Adrenal gland (tissue), 19 donors: ENCODE measurements at places on chromosomes 13 and 19. TPM values are rescaled to one million over a fixed set of nuclear protein-coding genes. Genes with fewer than 3 reads are reported as not detected.

DNA sequence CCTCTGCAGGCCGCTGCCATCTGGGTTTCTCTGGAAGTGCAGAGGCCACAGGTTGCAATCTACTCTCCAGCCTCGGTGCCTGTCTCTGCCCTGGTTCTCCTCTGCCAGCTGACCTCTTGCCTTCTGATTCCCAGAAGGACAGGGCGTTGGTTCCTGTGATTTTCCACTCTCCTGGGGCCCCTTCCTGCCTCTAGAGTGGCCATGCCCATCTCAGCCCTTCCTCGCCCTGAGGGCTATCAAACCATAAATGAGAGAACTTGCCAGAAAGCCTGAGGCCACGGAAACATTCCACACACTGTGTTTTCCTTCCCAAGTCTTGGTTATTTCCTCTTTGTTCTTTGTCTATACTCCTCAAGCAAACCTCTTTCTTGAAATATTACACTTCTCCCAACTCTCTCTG, 146.2 kb downstream of the SHISA2 start:
- no peaks in the 10 kb centered on the region for H3K27me3 ChIP-seq
- no peak overlapping the region for H3K27ac ChIP-seq
- no peaks in the 10 kb centered on the region for H3K4me1 ChIP-seq

DNA sequence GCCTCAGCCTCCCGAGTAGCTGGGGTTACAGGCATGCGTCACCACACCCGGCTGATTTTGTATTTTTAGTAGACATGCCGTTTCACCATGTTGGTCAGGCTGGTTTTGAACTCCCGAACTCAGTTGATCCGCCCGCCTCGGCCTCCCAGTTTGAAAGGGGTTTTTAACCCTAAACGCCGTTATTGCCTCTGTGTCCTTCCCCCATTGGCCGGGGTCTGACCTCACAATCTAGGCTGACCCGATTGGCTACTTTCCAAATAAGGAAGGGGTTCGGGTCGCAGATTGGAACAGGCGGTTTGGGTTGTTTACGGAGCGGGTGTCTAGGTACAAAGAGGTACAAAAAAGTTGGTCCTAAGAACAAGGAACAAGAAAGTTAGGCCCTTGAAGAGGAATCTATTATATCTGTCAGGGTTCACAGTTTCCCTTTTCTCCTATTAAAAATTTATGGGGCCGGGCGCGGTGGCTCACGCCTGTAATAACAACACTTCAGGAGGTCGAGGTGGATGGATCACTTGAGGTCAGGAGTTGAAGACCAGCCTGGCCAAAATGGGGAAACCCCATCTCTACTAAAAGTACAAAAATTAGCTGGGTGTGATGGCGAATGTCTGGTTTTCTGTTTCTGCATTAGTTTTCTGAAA, 1.0 kb downstream of the ZNF253 start:
- H3K27me3 ChIP-seq = no peaks in the 10 kb centered on the region
- DNase-seq = peak; percentile 17
- peaks cover 28% of the 10 kb centered on the region for H3K4me1 ChIP-seq
- no peaks in the 10 kb centered on the region for H3K36me3 ChIP-seq
- H3K4me3 ChIP-seq = peak overlapping the region; percentile 80
- peak overlapping the region; percentile 89 for H3K27ac ChIP-seq

GRCh38 chr19:45171211-45171623, 6.8 kb downstream of the TRAPPC6A start:
- DNase-seq = no peak
- no peaks in the 10 kb centered on the region for H3K27me3 ChIP-seq
- no peaks in the 10 kb centered on the region for H3K4me1 ChIP-seq
- H3K36me3 ChIP-seq = no peaks in the 10 kb centered on the region
- H3K27ac ChIP-seq = no peak overlapping the region
- H3K4me3 ChIP-seq = no peak overlapping the region

- H3K27ac ChIP-seq = no peak overlapping the region
- H3K27me3 ChIP-seq = peaks cover 23% of the 10 kb centered on the region
- no peak for DNase-seq
- no peaks in the 10 kb centered on the region for H3K36me3 ChIP-seq
- H3K4me3 ChIP-seq = no peak overlapping the region
- no peaks in the 10 kb centered on the region for H3K4me1 ChIP-seq
Measured at GRCh38 chr19:5451494-5451893, 3.7 kb upstream of the ZNRF4 start.

- H3K4me1 ChIP-seq = peaks cover 28% of the 10 kb centered on the region
- no peak for DNase-seq
- H3K36me3 ChIP-seq = no peaks in the 10 kb centered on the region
Measured at GRCh38 chr19:14497228-14497921, 1.4 kb upstream of the GIPC1 start.

DNA sequence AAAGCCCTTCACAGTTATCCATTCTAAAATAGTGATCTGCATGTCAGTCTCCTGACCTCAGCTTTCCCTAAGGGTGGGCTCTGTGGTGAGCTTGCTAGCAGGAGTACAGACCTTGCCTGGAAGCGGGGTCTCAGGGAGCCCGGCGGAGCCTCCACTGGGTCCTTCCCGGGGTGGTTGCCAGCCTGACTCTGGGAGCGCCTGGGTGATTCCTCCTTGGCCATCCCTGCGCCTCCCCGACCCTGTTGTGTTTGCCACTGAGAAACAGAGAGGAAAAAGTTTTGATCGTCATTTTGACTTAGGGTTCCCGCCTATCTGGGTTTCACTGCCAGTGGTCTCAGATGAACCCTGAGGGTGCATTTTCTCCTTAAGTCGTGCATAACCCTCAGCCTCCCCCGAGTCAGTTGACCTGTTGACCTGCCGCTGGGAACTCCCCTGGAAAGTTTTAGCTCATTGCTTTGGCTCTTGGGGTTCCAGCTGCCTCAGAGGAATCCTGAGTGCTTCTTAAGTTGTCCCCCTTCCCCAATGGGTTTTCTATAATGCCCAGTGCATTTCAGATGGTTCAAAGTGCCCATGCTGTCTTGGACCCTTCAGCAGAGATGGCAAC, 117.8 kb downstream of the RAB20 start:
- H3K4me3 ChIP-seq = no peak overlapping the region
- H3K36me3 ChIP-seq = peaks cover 22% of the 10 kb centered on the region
- peak; percentile 51 for DNase-seq
- peaks cover 5% of the 10 kb centered on the region for H3K4me1 ChIP-seq

DNA sequence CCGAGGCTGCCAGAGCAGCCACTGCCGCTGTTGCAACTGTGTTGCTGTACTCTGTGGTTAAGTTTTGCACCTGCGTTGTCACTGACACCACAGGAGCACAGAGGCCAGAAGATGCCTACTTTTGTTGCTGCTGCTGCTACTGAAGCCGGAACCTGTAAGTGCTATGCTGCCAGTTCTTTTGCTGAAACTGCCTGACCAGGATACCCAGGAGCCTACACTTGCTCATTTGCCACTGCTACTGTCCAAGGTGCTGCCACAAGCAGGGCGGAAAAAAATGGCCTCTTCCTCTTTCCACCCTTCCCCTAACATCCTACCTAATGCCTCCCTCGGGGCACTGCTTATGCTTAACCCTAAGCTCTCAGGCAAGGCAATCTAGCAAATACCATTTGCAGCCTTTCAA, 29.0 kb upstream of the NBEA start:
- DNase-seq = no peak
- no peaks in the 10 kb centered on the region for H3K4me1 ChIP-seq
- no peak overlapping the region for H3K4me3 ChIP-seq
- H3K27me3 ChIP-seq = no peaks in the 10 kb centered on the region
- H3K27ac ChIP-seq = no peak overlapping the region

DNA sequence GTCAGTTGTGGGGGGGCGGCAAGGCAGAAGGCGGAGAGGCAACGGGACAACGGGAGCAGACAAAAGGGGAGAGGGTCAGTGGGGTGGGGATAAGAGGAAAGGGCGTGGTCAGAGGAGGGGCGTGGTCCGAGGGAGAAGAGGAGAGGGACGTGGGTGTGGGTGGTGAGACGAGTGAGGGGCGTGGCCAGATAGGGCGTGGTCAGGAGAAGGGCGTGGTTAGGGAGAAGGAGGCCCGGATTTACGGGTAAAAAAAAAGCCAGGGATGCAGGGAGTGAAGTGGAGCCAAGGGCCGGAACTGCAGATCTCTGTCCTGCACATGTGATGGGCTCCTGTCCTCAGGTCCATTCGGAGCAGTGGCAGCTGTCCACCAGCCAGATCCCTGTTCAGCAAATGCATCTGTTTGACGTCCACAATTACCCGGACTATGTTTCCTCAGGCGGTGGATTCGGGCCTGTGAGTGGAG, 21.5 kb downstream of the CPT1C start:
- H3K27me3 ChIP-seq = no peaks in the 10 kb centered on the region
- H3K27ac ChIP-seq = no peak overlapping the region
- DNase-seq = peak; percentile 26
- no peaks in the 10 kb centered on the region for H3K4me1 ChIP-seq
- no peak overlapping the region for H3K4me3 ChIP-seq

GRCh38 chr19:19185853-19186740, 5.9 kb downstream of the BORCS8 start:
- no peak overlapping the region for H3K4me3 ChIP-seq
- peaks cover 4% of the 10 kb centered on the region for H3K4me1 ChIP-seq
- H3K36me3 ChIP-seq = no peaks in the 10 kb centered on the region
- no peak for DNase-seq

GRCh38 chr19:5430237-5430636, 25.0 kb upstream of the ZNRF4 start:
- peaks cover 4% of the 10 kb centered on the region for H3K27me3 ChIP-seq
- no peak for DNase-seq
- no peaks in the 10 kb centered on the region for H3K4me1 ChIP-seq
- no peak overlapping the region for H3K4me3 ChIP-seq
- H3K27ac ChIP-seq = no peak overlapping the region

DNA sequence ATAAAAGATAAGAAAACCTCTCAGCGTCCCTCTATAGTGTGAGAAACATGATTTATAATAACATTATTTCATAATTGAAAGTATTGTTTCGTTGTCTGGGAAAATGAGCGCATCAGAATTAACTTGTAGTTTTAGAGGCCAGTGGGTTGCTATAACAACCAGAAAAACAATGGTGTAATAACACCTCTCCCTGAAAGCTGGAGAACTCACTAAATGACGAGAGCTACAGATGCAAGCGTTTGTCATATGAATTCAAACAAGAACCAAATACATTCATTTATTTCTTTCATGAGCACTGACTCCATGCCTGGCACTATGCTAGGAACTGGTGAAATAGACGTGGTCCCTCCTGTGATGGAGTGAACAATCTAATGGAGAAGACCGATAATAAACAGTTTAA, 16.3 kb downstream of the KBTBD7 start:
- no peak overlapping the region for H3K27ac ChIP-seq
- no peaks in the 10 kb centered on the region for H3K36me3 ChIP-seq
- H3K27me3 ChIP-seq = no peaks in the 10 kb centered on the region
- H3K4me3 ChIP-seq = no peak overlapping the region
- no peak for DNase-seq
- H3K4me1 ChIP-seq = no peaks in the 10 kb centered on the region

- no peak for DNase-seq
- no peaks in the 10 kb centered on the region for H3K36me3 ChIP-seq
- no peak overlapping the region for H3K27ac ChIP-seq
- H3K27me3 ChIP-seq = peaks cover 13% of the 10 kb centered on the region
- H3K4me1 ChIP-seq = no peaks in the 10 kb centered on the region
- H3K4me3 ChIP-seq = no peak overlapping the region
Measured at GRCh38 chr19:40510526-40511115, 43.8 kb downstream of the SPTBN4 start.

DNA sequence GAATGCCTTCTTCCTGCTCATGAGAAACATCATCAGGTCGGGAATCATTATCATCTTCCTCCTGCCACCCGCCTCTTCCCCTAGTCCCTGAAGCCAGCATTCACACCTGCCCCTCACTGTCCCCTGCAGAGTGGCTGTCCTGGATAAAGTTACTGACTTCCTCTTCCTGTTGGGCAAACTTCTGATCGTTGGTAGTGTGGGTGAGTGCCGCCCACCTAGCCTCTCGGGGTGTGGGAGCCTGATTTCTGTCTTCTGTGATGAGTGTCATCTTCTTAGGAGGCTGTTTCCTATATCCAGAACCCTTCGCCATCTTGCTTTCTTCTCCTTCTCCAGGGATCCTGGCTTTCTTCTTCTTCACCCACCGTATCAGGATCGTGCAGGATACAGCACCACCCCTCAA, 12.5 kb downstream of the SLC44A2 start:
- no peaks in the 10 kb centered on the region for H3K27me3 ChIP-seq
- DNase-seq = no peak
- H3K4me3 ChIP-seq = no peak overlapping the region
- peaks cover 69% of the 10 kb centered on the region for H3K36me3 ChIP-seq
- no peak overlapping the region for H3K27ac ChIP-seq
- H3K4me1 ChIP-seq = no peaks in the 10 kb centered on the region

DNA sequence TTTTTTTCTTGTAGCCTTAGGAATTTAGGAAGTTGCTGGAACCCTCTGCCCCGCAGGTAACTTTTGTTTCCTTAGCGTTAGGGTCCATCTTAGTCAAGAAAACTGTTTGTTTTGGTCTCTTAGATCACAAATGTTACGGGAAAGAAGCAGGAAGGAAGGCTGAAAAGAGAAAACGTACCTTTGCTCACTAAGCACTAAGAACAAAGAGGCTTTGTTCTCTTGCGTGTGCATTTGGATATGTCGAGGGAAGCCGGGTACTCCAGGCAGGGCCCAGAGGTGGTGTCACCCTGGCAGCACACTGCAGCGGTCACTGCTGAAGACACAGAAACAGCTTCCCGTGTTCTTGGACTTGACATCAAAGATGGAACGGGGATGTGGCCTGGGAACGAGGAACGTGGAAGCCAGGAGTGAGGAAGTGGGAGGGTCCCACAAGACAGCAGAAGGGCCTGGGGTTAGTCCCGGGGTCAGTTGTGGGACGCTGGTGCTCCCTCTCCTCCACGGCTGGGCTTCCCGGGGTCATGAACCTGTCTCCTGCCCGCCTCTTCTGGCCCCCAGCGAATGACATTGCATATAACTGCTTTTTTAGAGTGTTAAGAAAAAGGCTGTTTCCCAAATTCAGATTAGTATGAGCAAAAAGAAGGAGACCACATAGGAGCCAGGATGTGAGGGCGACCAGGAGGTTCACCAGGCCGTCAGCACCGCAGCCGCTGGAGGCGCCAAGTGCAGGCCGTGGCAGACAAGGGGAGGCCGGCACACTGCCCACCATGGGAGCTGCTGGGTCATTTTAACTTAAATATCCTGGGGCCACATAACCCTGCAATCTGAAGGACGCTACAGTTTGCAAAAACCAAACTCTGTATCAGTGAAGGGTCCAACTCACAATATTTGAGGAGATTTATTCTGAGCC, 31.6 kb downstream of the ATP11A start:
- no peak overlapping the region for H3K4me3 ChIP-seq
- H3K36me3 ChIP-seq = no peaks in the 10 kb centered on the region
- DNase-seq = no peak
- no peaks in the 10 kb centered on the region for H3K27me3 ChIP-seq

DNA sequence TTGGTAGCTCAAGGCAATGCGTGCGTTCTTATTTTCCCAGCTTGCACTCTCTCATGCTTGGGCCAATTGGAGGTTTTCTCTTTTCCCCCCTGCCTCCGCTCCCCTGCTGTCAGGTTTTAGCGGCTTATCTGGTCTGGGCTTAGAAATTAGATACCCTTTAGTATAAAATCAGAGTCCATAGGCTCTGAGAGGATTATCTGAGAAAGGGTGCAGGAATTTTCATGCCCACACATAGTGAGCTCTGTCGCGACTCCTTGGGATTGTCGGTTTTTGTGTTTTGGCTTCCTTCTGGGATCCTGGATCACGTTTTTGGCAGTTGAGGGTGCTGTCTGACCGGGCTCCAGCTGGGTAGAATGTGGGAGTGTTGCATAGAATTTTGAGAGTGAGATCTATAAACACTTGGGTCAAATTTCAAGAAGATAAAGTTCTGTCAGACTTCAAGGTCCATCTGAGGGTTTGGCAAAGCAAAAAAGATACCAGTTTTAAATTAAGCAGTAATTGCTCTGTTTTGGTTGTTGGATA, 12.4 kb downstream of the CHAF1A start:
- peak overlapping the region; percentile 66 for H3K27ac ChIP-seq
- H3K27me3 ChIP-seq = no peaks in the 10 kb centered on the region
- H3K4me1 ChIP-seq = peaks cover 23% of the 10 kb centered on the region
- DNase-seq = no peak
- H3K4me3 ChIP-seq = no peak overlapping the region
- no peaks in the 10 kb centered on the region for H3K36me3 ChIP-seq

GJB6 gene
- total RNA-seq = not detected

CRB3 gene
- not detected for total RNA-seq

C5AR2 gene
- 0.28 TPM for total RNA-seq

CACNG7 gene
- total RNA-seq = 0.14 TPM
